ENCODE measurements at places on chromosomes 2 and 18. TPM values are rescaled to one million over a fixed set of nuclear protein-coding genes. Genes with fewer than 3 reads are reported as not detected.

The SERPINB12 gene
- 15.5 TPM for total RNA-seq

The CD226 gene
- total RNA-seq, result 0.92 TPM

GRCh38 chr18:44915661-44916060 lies 235.0 kb downstream of the SETBP1 start:
- peaks cover 13% of the 10 kb centered on the region for H3K36me3 ChIP-seq
- H3K4me1 ChIP-seq, result peaks cover 29% of the 10 kb centered on the region
- no peak for DNase-seq
- H3K4me3 ChIP-seq, result no peak overlapping the region

- H3K36me3 ChIP-seq, result no peaks in the 10 kb centered on the region
- H3K4me3 ChIP-seq, result no peak overlapping the region
- H3K27ac ChIP-seq, result no peak overlapping the region
- peaks cover 8% of the 10 kb centered on the region for H3K4me1 ChIP-seq
- peaks cover 10% of the 10 kb centered on the region for H3K27me3 ChIP-seq
- no peak for DNase-seq
Observed at GRCh38 chr2:157302492-157303099, 23.0 kb downstream of the ERMN start.

The NEU4 gene
- total RNA-seq, result 0.19 TPM

- H3K27me3 ChIP-seq, result no peaks in the 10 kb centered on the region
- H3K4me1 ChIP-seq, result peaks cover 30% of the 10 kb centered on the region
- H3K27ac ChIP-seq, result peak overlapping the region; percentile 83
- H3K36me3 ChIP-seq, result peaks cover 14% of the 10 kb centered on the region
Observed at GRCh38 chr2:217835931-217836891, 166.6 kb downstream of the TNS1 start.

DNA sequence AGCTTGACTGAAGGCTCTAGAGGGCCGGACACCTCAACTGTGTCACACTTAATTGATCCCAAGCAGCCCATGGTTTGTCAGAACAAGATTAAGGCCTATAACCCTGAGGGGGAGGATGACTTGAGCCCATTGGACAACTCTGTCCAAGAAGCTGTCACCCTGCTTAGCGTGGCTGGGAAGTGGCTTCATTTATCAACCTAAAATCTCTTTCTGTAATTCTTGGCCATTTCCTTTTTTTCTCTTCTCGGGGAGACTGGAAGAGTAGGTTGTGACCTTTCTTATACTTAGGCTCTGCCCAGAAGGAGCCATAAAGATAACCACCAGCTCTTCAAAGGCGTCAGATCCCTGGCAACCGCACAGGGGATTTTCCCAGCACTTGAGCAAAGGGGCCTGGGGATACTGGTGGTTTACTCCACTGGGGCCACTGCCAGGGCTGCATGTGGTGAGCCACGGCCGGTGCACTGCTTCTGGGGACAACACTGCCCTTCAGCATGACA lies 265.5 kb downstream of the CYRIA start:
- peaks cover 28% of the 10 kb centered on the region for H3K4me1 ChIP-seq
- H3K27ac ChIP-seq, result no peak overlapping the region
- H3K4me3 ChIP-seq, result no peak overlapping the region
- H3K36me3 ChIP-seq, result no peaks in the 10 kb centered on the region
- H3K27me3 ChIP-seq, result no peaks in the 10 kb centered on the region
- DNase-seq, result no peak

- H3K4me3 ChIP-seq, result no peak overlapping the region
- no peaks in the 10 kb centered on the region for H3K4me1 ChIP-seq
- H3K27me3 ChIP-seq, result no peaks in the 10 kb centered on the region
- no peaks in the 10 kb centered on the region for H3K36me3 ChIP-seq
- DNase-seq, result no peak
Observed at GRCh38 chr2:54897420-54898310, 152.6 kb downstream of the RTN4 start.

DNA sequence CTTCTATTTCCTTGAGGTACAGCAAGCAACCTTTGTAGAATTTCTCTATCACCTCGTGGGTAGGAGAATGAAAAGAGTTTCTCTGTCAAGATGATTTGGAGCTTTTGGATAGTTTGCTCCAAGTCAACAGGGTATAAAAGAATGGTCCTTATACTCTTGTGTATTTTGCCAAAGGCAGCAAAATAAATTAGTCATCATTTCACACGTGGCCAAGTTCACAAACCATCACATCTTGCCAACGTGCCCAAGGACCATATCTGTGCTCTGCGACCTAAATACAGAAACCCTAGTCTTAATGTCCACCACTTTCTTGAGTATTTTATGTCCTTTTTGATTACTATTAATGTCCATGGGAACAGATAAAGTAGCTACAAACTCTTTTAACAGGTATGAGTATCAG lies 262.9 kb downstream of the AFF3 start:
- H3K4me3 ChIP-seq, result no peak overlapping the region
- H3K36me3 ChIP-seq, result no peaks in the 10 kb centered on the region
- H3K27ac ChIP-seq, result no peak overlapping the region
- H3K27me3 ChIP-seq, result peaks cover 15% of the 10 kb centered on the region
- DNase-seq, result no peak

The GPR45 gene
- not detected for total RNA-seq

The C2orf80 gene
- not detected for total RNA-seq

The ASB18 gene
- not detected for total RNA-seq

GRCh38 chr2:207041279-207041678 lies 102.0 kb downstream of the CPO start:
- no peaks in the 10 kb centered on the region for H3K36me3 ChIP-seq
- no peak for DNase-seq
- peaks cover 12% of the 10 kb centered on the region for H3K27me3 ChIP-seq
- peaks cover 31% of the 10 kb centered on the region for H3K4me1 ChIP-seq
- H3K4me3 ChIP-seq, result no peak overlapping the region

- H3K4me3 ChIP-seq, result no peak overlapping the region
- H3K27me3 ChIP-seq, result no peaks in the 10 kb centered on the region
- H3K27ac ChIP-seq, result peak overlapping the region; percentile 4
- no peak for DNase-seq
- H3K4me1 ChIP-seq, result peaks cover 15% of the 10 kb centered on the region
- peaks cover 36% of the 10 kb centered on the region for H3K36me3 ChIP-seq
Observed at GRCh38 chr2:232276733-232277313, 101.7 kb upstream of the ALPP start.

DNA sequence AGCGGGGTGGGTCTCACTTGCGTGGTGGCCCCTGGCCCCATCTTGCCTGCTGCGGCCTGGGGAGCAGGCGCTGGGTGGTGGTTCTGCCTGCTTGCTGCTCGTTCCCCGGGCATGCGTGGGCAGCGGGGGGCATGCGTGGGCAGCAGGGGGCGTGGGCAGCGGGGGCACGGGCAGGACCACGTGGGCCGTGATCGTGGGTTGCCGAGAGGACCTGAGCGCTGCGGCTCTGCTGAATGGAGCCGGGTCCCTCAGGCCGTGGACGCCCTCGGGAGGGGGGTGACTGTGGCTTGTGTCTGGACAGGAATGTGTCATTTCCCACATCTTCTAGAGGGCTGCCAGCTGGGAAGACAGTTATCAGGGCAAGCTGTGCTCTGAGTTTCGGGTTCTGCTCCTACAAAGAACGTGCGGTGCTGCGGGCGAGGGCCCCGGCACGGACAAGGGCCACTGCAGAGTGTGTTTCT lies 8.3 kb upstream of the GAL3ST2 start:
- no peak overlapping the region for H3K4me3 ChIP-seq
- DNase-seq, result peak; percentile 64
- H3K36me3 ChIP-seq, result no peaks in the 10 kb centered on the region
- no peaks in the 10 kb centered on the region for H3K27me3 ChIP-seq
- no peak overlapping the region for H3K27ac ChIP-seq
- H3K4me1 ChIP-seq, result peaks cover 26% of the 10 kb centered on the region

The THOC1 gene
- total RNA-seq, result 58.3 TPM

DNA sequence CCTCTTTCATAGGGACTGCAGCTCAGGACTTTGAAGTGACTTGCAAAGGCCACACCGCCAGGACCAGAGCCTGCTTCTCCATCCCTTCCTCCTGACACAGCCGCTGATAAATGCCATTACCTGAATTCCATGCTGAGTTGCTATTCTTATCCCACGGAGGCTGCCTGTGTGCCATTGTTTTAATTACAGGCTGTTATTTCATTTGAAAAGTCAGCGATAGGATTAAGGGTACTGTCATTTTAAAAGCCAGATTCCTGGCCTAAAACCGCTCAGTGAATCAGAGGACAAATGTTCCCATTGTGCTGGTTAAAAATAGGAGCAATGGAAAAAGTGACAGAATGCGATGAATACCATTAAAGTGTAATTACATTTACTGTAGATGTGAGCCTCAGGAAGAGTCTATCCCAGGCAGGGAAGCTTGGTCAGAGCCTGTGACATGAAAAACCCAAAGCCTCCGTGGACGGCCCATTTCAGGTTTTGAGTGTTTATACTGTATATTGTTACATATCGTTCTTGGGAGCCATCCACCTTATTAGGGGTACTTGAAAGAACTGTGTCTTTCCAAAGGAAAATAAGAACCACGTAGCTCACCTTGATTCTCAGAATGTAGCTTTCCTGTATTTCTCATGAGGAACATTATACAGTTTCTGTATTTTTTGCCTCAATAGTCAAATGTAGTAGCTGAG lies 41.3 kb downstream of the PDCL3 start:
- H3K36me3 ChIP-seq, result no peaks in the 10 kb centered on the region
- H3K27ac ChIP-seq, result no peak overlapping the region
- H3K27me3 ChIP-seq, result no peaks in the 10 kb centered on the region
- peaks cover 5% of the 10 kb centered on the region for H3K4me1 ChIP-seq

DNA sequence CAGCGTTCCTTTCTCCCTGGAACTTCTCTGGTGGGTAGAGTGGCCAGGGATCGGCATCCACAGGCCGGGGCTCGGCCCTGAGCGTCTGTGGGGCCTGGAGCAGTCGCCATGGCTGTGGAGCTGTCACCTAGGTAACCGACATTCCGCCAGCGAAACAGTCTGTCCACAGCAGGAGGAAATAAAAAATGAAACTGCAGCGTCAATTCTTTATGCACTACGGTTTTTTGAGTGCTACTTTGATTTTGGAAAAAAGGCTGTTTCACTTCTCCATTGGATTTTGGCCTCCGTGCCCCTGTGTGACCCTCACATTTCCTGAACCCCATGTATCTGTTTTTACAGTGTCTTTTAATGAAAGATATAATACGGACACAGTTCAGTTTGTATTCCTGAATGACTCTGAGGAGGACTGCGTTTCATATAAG lies 163.4 kb downstream of the LDLRAD4 start:
- no peaks in the 10 kb centered on the region for H3K36me3 ChIP-seq
- peak overlapping the region; percentile 87 for H3K27ac ChIP-seq
- peaks cover 5% of the 10 kb centered on the region for H3K27me3 ChIP-seq
- peaks cover 26% of the 10 kb centered on the region for H3K4me1 ChIP-seq
- DNase-seq, result no peak

The FEV gene
- total RNA-seq, result 51.1 TPM

DNA sequence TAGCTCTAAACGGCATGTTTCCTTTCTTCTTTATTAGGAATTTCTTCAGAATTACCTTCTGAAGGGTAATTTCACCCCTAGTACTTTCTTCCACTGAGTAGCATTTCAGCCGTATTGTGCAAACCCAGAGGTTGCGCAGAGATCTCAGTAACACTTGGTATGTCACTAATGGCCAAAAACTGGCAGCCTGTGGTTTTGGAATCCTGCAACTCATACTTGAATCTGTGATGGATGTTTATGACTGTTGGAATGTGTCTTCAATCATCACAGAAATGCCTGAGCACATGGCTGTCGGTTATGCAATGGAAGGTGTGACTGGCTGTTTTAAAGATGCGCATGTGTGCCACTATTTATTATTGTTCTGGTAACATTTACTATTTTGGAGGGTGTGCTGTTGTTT lies 100.0 kb downstream of the COLEC12 start:
- peak overlapping the region; percentile 70 for H3K27ac ChIP-seq
- peaks cover 49% of the 10 kb centered on the region for H3K4me1 ChIP-seq
- peaks cover 29% of the 10 kb centered on the region for H3K36me3 ChIP-seq
- H3K4me3 ChIP-seq, result peak overlapping the region; percentile 62
- DNase-seq, result no peak

GRCh38 chr2:1603059-1603458 lies 141.3 kb downstream of the PXDN start:
- no peaks in the 10 kb centered on the region for H3K36me3 ChIP-seq
- no peak overlapping the region for H3K27ac ChIP-seq
- H3K27me3 ChIP-seq, result peaks cover 15% of the 10 kb centered on the region
- no peak overlapping the region for H3K4me3 ChIP-seq
- peaks cover 6% of the 10 kb centered on the region for H3K4me1 ChIP-seq
